ENCODE measurements at places on chromosomes 4 and X.

DNA sequence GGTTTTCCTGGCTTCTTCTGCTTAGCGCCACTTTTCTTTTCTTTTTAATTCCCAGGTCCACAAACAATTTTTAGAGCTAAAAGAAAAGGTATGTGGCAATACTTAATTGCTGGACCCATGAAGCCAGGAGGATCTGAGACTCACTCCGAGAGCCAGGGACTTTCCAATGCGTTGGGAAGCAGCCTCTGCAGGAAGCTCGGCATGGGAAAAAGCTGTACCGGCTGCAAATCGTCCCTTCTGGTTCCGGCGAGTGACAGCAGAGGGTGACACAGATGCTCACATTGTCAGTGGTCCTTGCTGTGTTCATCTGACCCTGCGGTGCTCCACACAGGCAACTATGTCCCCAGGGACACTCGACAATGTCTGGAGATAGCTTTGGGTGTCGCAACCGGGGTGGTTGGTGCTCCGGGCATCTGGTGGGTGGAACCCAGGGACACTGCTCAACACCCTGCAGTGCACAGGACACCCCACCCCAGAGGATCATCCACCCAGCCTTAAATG, 164.0 kb downstream of the PRKX start:
- peak; percentile 39 for DNase-seq

DNA sequence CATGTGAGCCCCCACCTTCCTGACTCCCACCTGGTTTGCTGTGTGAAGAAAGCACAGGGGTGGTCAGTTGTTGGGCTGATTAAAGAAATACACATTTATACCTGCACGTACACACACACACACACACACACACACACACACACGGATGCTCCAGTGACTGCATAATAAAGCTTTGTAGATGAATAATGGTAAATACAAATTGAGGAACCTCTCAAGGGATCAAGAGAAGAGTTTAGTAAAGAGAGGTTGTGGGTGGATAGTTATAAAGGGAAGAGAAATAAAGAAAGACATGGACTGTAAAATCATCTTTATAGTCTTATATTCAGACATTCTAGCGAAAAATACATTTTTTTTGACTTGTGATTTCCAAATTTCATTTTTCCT, 144.1 kb downstream of the MGST2 start:
- DNase-seq: no peak

GRCh38 chrX:73524906-73525305, 38.1 kb upstream of the CHIC1 start:
- DNase-seq: no peak

DNA sequence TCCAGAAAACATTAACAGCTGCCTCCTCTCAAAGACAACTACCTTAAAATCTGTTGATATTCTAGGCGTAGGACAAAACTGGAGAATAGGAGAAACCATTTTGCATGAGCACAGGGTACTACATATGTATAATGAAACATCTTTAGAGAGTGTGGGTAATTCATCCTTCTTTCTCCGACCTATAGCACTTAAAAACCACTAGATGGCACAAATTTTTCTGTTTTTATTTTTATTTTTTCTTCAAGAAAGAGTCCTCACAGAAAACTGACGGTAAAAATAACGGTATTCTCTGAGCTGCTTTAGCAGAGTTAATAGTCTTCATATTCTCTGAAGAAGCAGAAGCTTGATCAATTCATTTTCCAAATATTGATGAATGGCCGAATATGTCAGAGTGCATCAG, 14.6 kb downstream of the SMIM31 start:
- DNase-seq: peak; percentile 8

- DNase-seq: no peak
Measured at GRCh38 chrX:153966841-153967535, 4.6 kb downstream of the HCFC1 start.

DNA sequence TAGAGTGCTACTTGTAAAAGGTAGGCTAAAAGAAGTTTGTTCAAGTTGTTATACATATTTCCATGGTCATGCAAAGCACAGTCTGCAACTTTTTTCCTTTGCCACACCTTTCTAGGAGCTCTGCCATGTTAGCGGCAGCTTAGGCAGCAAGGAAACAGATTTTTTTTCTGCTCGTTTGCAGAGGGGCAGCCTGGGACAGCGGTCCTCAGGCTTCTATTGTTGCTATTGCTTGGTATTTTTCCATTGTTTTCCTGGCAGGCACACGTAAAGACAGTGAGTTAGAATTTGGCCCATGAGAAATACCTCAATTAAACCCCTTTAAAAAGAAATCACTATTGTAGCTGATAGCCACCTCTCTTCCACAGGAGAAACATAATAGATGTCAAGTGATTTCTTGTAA, 391.4 kb downstream of the SH2D1A start:
- DNase-seq: no peak

DNA sequence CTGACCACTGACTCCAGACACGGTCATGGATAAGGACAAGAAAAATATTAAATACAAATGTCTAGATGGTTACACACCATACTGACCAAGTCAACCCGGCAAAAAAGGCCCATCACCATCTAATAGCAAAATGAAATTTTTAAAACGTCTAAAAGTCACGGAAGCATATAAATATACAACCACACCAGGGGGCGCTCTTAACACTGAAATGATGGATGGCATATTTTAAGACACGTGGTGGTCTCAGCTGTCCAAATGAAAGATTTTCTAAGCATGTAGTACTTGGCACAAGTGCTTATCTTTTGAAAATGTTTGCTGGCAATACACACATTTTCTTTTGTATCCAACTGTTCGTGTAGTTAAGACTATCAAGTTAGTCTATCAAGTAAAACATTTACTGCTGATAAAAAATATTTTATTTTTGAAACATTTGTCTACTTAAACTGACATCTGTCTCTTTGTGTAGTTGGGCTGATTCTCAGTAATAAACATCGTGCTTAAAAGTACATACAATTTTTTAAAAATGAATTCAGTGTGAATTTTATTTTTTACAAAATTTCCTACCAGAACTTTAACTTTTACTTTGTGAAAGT, 64.6 kb downstream of the COX7B2 start:
- peak; percentile 72 for DNase-seq

DNA sequence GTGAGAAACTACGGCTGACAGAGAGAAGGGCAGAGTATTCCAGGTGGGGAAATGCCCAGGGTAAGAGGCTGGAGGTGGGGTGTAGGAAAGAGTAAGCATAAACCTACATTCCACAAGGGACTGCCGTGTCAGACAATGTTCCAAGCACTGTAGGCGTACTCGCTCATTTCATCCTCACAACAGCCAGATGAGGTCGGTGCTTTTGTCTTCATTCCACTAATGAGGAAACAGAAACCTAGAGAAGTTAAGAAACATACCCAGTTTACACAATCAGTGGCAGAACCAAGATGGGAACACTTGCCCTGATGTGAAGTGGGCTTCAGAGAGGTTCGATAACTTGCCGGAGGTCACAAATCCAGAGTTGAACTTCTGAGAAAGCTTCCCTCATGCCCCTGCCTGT, 4.6 kb downstream of the SASH3 start:
- DNase-seq: no peak

GRCh38 chrX:25527596-25527995, 511.8 kb upstream of the ARX start:
- DNase-seq: no peak

- DNase-seq: no peak
Measured at GRCh38 chr4:61299316-61299715, 99.2 kb downstream of the ADGRL3 start.

DNA sequence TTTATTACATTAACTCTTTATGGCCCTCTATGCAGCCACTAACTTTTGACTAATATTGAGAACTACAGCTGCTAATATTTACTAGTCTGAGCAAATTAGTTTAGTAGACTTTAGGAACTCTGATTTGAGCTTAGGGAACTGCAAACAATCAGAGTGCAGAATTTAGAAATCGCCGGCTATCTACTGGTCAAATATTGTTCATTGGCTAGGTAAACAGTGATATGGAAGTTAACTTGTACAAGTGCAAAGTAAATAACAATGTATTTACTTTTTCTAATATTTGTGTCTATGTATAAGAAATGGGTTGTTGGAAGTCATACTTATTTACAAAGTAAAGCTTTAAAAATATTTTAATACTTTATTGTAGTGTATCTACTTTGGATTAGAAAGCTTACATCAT, 279.6 kb downstream of the CFAP299 start:
- DNase-seq: no peak

DNA sequence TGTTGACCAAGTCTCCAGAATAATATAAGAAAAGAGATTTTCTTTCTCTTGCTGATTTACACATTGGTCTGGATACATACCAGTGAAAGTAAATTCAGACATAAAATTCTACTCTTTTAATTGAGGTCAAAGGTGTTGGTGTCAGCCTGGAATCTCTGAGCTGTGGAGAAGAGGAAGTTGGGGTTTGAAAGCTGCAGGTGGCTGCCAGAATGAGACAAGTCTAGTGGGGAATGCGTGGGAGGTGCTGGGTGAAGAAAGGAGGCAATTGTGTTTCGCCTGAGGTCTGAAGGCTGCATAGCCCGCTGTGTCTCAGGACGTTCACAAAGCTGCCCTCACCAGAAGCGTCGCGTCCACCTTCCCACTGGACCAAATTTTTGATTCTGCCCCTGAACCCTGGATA, 31.2 kb downstream of the PHEX start:
- peak; percentile 17 for DNase-seq

GRCh38 chr4:123618606-123619005, 222.0 kb downstream of the SPRY1 start:
- DNase-seq: no peak

DNA sequence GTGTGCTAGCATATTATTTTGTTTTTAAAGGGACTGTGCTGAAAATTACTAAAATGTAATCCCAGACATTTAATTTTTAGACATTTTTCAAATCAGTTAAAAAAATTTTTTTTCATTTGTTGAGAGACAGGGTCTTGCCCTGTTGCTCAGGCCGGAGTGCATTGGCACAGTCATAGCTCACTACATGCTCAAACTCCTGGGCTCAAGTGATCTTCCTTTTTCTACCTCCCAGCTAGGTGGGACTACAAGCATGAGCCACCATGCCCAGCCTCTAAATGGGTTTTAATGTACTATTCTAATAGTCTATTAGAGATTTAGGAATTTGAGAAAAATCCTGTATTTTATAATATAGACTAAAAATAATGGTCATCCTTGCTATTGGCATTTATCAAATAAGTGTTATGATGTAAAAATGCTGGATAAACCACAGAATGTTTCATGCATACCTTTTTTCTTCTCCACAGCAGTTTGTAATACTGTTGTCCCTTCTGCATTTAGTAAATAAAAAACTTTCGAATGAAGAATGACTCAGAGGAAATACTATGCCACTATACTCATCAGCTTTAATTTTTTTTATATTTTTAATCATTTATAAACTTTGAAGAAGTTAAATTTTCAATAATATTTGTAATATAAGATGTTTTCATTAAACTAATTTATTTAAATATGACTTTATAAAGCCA, 29.9 kb downstream of the CPEB2 start:
- peak; percentile 80 for DNase-seq
